ENCODE measurements at places on chromosomes 7 and 10.

GRCh38 chr7:30451539-30452279, 26.9 kb downstream of the NOD1 start:
- no peak for DNase-seq

DNA sequence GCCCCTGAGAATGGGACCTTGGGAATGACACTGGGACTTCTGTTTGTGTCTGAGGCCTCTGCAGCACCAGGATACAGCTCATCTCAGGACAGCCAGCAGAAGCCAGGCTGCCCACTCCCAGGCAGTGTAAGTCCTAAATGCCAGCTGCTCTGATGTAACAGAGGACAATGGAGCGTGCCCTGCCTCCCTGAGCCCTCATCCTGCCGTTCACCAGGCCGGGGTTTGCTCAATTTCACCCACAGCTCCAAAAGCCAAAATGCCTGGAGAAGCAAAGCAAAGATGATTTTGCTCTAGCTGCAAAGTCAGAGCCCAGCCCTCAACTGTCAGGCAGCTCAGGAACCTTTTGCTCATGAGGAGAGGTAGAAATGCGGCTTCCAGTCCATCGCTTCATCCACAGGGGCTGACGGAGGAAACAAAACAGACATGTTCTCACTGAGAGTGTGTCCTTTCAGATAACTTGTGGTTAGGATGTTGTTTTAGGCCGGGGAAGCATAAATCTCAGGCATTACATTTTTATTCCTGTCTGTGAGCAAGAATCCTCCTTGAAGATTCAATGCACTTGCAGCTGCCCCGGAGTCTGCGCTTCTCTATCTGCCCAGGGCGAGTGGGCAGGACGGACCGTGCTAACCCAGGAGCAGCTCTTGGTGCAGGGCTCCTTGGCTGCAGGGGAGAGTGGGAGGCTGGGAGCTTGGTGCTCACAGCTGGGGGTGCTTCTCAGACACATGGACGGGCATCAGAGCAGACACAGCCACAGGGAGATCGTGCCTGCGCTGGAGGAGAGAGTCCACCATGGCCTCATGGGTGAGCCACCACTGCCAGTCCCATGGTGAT, 83.2 kb upstream of the CHST15 start:
- DNase-seq, result no peak

DNA sequence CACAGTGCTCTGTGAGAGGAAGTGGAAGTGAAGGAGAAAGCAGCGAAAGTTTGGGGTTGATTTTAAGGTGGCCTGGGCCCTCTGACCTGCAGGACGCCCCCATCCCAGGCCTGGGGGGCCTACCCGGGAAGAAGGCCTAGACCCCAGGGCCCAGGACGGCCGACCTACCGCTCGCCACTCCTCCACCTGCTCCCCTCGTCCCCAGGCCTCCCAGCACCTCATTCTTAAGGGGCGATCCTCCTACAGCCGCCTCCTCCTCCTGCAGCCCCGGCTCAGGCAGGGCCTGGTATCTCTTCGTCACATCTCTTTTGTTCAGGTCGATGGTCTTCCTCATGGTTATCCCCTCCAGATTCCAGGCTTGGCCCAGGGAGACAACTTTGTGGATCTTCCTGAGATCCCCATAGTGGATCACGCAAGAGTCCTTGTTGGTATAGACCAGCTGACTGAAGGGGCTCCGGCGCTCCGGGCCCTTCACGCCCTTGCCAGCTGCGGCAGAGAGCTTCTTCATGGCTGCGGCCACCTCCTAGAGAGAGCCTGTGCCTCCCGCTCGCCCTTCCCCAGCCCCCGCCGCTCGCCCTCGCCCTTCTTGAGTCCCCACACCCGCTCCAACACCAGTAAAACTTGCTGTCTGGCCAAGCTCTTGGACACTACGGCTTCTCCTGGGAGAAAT, 117.5 kb downstream of the OR13A1 start:
- DNase-seq, result no peak

DNA sequence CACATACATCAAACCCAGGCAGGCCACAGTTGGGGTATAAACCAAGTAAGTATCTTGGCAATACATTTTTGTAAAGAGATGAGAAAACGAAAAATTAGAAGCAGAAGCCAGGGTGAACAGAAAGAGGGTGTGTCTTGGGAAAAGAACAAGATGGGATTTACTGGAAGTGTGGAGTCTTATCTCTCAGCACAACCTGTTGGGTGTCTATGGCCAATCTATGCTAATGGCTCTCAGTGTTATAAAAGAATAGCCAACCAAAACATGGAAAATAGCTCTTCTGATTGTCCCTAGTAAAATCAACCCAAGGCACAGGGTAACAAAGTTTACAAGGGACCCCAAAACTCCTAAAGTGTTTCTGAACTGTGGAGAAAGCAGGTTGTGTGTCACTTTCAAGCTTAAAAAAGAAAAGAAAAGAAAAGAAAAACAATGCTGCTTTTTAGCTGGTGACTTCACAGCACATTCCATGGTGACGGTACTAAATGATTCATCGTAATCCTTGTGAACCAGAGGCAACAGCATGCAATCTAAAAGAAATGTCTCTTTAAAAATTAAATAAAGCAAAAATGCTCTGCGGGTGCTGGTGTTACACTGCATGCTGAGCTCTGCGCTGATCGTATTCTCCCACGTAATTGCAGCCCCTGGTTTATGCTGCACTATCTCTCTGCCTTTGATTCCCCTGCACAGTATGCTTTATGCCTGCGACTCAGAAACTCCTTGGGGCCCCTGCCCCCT, 100.8 kb downstream of the C10orf90 start:
- no peak for DNase-seq

DNA sequence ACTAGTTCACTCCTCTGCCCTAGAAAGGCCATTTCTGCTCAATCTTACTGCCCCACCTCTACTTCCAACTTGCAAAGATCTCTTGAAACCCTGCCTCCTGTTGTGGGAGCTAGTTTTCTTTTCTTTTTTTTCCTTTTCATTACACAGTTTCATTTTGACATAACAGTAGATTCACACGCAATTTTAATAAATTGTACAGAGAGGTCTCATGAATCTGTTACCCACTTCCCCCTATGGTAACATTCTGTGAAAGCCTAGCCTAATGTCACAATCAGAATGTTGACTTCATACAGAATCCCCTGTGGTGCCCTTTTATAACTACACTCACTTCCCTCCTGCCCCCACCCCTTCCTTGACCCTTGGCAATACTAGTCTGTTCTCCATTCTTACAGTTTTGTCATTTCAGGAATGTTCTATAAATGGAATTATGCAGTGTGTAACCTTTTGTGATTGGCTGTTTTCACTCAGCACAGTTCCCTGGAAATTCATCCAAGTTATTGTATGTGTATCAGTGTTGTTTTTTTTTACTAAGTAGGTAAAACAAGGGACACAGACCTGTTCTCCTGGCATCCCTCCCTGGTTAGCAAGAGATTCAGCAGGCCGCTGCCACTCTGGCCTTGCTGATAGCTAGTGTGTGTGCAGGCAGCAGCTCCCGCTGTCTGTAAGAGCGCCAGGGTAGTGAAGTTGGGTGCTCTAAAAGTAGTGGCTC, 21.5 kb downstream of the CHST3 start:
- DNase-seq, result no peak

GRCh38 chr10:15237351-15237750, 68.9 kb upstream of the NMT2 start:
- no peak for DNase-seq

All from CD4-positive, alpha-beta T cell treated with Interleukin-4 for 1 hour (primary cell).